ENCODE measurements at places on chromosomes 5 and 9.

DNA sequence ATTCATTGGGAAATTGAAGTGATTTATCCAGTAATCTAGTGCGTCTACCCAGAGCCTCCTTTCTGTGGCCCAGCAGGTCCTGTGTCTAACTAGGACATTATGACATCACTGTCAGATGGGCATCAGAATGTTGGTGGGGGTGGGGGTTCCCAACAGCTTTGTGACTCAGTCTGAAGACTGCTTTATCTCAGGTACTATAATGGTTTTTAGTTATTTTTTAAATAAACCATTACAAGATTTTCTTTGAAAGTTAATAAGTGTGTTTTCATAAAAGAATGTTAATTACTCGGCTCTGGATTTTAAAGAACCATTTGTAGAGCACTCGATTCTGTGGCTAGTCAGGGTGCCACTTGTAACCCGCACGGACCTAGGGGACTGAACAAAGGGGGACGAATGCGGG, at the start of gene EQTN:
TSS of gene EQTN (minus strand) at position 101 of the 400 bp plus-strand sequence. CDS start at position 6, 95 bp downstream.
- no peak for DNase-seq

DNA sequence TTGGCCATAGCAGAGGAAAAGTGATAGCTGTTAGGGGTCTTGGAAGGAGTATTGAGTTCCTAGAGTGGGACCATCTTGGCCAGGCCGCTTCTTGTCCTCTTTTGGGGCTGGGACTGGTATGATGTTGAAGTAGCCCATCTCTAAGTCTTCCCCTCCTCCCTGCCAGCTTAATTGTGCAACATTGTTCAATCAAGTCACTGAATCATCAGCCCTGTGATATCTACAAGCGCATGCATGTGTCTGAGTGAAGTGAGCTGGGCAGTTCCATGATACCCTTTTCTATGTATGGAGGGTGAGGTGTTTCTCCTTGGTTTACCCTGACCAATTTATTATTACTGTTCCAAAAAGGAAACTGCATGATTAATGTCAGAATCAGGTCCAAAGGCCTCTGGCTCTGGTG, 112.2 kb downstream of the C9orf152 start:
- no peak for DNase-seq

DNA sequence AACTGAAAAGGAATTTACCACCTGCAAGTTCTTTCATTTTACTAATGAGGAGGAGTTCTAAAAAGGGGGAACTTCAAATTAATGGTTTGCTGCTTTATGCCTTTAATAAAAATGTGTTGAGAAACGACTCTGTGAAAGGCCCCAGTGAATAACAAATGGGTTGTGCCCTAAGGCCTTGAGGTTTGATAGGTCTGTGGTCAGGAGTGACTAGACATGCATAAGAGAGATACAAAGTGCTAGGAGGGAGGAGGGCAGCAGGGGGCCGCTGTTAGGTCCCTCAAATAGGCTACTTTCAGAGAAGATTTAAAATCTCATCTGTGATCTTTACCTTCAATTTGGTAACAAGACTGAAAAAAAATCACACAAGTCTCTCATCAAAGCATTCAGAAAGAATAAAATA, 58.3 kb downstream of the FAM81B start:
- DNase-seq = no peak

DNA sequence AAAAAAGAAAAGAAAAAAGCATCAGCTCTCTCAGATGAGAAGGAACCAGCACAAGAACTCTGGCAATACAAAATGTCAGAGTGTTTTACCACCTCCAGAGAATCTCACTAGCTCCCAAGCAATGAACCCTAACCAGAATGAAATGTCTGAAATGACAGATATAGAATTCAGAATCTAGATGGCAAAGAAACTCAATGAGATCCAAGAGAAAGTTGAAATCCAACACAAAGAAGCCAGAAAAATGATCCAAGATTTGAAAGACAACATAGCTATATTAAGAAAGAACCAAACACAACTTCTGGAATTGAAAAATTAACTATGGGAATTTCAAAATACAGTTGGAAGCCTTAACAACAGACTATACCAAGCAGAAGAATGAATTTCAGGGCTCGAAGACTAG, 396.3 kb downstream of the PDE4D start:
- no peak for DNase-seq

DNA sequence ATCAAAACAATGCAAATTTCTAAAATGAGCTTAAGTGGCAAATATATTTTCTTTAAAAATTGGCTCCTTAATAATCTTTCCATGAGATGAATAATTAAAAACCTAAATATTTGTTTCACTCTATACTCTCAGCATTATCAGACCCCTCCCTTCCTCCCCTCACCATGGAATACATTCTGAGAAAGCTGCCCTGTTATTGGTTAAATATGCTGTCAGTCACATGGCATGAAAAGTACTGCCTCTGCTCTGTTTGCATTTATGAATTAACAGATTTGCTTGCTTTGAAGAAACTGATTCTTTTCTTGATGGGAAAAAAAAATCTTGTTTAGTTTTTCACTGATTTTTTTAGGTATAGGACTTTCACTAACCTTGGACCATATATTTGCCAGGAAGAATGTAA, 17.0 kb upstream of the RPS23 start:
- DNase-seq = peak; percentile 47

DNA sequence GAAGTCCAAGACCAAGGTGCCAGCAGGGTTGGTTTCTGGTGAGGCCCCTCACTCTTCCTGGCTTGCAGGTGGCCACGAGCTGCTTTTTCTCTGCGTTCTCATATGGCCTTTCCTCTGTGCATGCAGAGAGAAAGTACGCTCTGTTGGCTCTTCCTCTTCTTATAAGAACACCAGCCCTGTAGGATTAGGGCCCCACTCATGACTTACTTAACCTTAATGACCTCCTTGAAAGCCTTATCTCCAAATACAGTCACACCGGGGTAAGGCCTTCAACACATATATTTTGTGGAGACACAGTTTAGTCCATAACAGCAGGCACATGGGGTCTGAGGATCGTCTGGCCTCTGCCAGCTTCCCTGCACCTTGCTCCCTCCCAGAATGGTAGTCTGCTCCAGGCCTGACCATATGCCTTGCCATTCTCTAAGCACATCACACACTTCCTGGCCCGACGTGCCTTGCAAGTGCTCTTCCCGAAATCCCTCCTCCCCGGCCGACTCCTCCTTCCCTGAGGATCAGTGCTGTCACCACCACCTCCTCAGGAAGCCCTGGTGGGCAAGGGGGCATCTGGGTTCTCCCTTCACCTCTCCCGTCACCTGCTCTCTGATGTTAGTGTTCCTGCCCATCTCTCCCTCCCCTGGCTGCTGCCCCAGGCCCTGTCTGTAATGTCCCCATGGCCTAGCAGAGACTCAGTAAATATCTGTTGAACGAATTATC, 200.7 kb downstream of the AOPEP start:
- DNase-seq = no peak

GRCh38 chr9:129435988-129436717, 184.7 kb downstream of the C9orf50 start:
- DNase-seq = no peak

- DNase-seq = no peak
Measured at GRCh38 chr9:127182901-127183746, 60.7 kb upstream of the ANGPTL2 start.

GRCh38 chr9:94783102-94783682, 56.7 kb downstream of the AOPEP start:
- DNase-seq = peak; percentile 17

- DNase-seq = no peak
Measured at GRCh38 chr9:92619601-92620300, 50.2 kb downstream of the IPPK start.

DNA sequence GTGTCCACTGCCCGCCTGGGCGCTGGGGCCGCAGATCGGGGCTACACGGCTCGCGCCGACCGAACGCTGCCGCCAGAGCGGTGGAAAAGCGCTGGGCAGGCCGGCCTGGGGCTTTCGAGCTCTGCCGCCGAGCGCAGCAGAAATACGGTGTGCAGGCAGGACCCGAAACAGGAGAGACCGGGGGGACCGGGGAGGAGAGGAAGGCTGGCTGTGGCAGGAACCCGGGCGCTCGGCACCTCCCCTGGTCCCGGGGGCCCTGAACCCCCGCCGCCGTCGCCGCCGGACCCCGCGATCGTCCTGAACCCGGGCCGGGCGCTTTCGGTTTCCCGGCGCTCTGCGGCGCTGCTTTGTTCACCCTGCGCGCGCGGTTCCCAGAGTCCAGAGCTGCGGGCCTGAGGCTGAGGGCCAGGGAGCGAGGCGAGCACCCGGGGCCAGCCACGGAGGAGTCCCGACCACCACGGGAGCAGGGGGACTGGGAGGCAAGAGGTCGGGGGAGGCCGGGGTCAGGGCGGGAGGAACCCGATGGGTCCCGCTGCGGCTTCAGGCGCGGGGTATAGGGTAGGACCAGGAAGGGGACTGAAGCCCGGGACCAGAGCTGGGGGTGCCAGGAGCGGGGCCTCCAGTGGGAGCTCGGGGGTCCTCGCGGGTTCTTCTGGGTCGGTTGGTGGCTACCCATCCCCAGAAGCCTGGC, 12.0 kb downstream of the IRX2 start:
- DNase-seq = no peak

GRCh38 chr9:83649515-83649914, 26.6 kb downstream of the IDNK start:
- no peak for DNase-seq

DNA sequence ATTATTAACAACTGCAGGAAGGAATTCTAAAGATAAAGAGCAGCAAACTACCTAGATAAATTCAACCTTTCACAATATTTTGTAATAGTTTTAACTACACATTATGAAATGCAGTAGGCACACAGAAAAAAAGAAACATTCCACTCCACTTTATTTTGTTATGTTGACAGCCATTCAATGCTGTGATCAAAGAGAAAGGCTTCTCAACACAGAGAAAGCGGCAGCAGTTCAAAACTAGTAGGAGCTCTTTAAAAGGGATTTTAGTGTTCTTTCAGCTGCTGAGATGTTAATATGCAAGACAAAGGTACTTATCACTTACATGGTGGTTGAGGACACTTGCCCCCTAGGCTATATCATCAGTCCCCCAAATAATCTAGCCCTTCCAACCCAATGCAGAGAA, 11.6 kb downstream of the CEMIP2 start:
- no peak for DNase-seq

- no peak for DNase-seq
Measured at GRCh38 chr9:7130266-7130820, 372.6 kb downstream of the KDM4C start.

GRCh38 chr9:136694163-136694871, 7.1 kb upstream of the AGPAT2 start:
- no peak for DNase-seq

Measured in Jurkat, Clone E6-1 (cell line).